ENCODE measurements at places on chromosomes 6 and 20.

DNA sequence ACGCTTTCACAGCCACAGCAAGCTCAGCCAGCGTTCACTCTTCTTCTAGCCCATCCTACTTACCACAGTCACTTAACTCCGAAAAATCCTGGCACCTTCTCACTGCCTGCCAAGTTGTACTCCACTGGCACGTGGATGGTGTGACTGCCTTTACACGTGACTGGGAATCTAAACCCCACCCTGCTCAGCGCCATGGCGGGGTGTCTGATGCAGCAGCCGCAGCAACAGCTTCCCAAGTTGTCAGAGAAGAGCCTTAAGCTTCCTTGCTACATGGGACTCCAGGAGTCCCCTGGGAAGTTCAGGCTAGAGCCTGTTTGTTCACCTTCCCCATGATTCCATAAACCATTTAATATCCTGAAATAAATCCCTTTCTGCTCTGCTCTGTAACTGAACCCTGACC, 61.9 kb upstream of the FOXC1 start:
- DNase-seq, result no peak

GRCh38 chr6:161396539-161396938, 122.7 kb upstream of the AGPAT4 start:
- DNase-seq, result no peak

DNA sequence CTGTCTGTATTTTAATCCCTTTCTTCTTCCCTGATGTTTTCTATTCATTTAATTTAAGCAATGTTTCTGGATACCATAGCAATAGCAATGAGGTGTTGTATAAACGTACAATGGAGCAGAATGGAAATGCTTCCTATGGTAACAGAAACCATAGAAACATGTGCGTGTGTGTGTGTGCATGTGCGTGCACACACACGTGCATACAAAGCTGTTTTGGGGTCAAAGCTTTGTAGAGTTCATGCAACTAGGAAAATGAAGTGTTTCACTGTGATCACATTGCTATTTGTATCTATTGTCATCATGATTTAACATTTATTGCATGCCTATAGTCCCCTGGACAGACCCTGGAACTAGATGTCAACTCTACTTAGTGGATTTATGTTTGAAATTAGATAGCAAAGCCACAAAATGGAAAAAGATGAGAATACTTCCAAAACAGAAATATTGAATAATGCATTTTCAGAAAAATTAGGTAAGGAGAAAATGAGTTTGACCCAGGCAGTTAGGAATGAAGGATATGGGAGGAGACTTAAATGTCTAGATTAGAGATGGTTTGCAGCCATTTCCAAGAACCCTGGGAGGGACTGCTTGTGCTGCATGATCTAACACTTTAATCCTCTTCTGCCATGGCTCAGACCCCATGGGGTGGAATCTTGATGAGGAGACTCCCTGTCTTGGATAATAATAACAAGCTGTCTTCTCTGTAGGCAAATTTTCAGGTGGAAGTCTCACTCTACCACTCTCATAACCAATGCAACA, 124.4 kb downstream of the TRMT11 start:
- DNase-seq, result no peak

DNA sequence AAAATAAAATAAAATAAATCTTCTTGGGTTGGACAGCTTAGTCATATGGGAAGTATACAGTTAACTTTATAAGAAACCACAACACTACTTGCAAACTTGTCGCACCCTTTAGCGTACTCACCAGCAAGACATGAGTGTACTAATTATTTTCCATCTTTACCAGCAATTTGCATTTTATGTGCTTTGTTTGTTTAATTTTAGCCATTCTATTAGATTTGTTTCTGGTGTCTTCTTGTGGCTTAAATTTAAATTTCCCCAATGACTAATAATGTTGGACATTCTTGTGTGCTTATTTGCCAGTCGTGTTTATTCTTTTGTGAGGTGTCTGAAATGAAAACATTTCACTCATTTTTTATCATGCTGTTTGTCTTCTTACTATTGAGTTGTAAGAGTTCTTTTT, 1172.2 kb upstream of the CITED2 start:
- DNase-seq, result no peak

GRCh38 chr6:151690768-151691562, 116.5 kb upstream of the ESR1 start:
- no peak for DNase-seq

Measured in stimulated activated CD4-positive, alpha-beta T cell treated with anti-CD3 and anti-CD28 coated beads, Interleukin-1b, Interleukin-23, amount 100 ng/mL, for 1 hour (primary cell).